Mesendoderm (in vitro differentiated cells): ENCODE measurements at places on chromosomes 6 and 20.

- no peak overlapping the region for H3K4me3 ChIP-seq
- H3K27me3 ChIP-seq: no peaks in the 10 kb centered on the region
- no peak overlapping the region for H3K27ac ChIP-seq
Measured at GRCh38 chr20:23602241-23602640, 3.5 kb downstream of the CST9 start.

- H3K27me3 ChIP-seq: no peaks in the 10 kb centered on the region
- H3K4me3 ChIP-seq: no peak overlapping the region
Measured at GRCh38 chr6:56349194-56349593, 101.8 kb upstream of the COL21A1 start.

DNA sequence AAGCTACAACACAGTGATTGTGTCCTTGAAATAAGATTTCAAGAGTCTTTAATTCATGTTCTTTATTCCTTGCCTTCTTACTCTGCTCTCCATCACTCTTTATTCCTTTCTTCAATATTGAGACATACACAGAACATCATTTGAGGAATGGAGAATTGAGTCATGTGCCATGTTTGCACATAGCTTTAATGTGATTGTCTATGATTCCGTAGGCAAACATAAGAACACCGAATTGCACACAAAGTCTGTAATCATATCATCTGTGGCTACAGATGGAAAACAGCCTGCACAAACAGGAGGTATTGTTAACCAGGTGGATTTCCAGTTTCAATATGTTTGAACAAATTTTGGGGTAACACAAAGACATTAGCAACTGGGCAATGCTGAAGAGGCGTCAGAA, 571.6 kb upstream of the GJE1 start:
- no peak overlapping the region for H3K4me3 ChIP-seq
- H3K27ac ChIP-seq: no peak overlapping the region
- H3K4me1 ChIP-seq: no peaks in the 10 kb centered on the region
- H3K27me3 ChIP-seq: no peaks in the 10 kb centered on the region
- no peak for DNase-seq
- H3K36me3 ChIP-seq: no peaks in the 10 kb centered on the region

GRCh38 chr20:32474009-32474716, 111.0 kb downstream of the NOL4L start:
- H3K27me3 ChIP-seq: no peaks in the 10 kb centered on the region
- H3K27ac ChIP-seq: no peak overlapping the region

- H3K4me1 ChIP-seq: no peaks in the 10 kb centered on the region
- no peaks in the 10 kb centered on the region for H3K36me3 ChIP-seq
- H3K4me3 ChIP-seq: no peak overlapping the region
- DNase-seq: no peak
- no peak overlapping the region for H3K27ac ChIP-seq
Measured at GRCh38 chr6:119511024-119511423, 161.5 kb upstream of the MAN1A1 start.

- H3K27me3 ChIP-seq: no peaks in the 10 kb centered on the region
- no peaks in the 10 kb centered on the region for H3K4me1 ChIP-seq
- H3K36me3 ChIP-seq: no peaks in the 10 kb centered on the region
- no peak overlapping the region for H3K27ac ChIP-seq
- H3K4me3 ChIP-seq: no peak overlapping the region
- DNase-seq: no peak
Measured at GRCh38 chr6:166779381-166779780, 152.3 kb upstream of the RPS6KA2 start.
